ENCODE measurements at places on chromosomes 1 and 21. TPM values are rescaled to one million over a fixed set of nuclear protein-coding genes. Genes with fewer than 3 reads are reported as not detected.
A peak's percentile ranks its signal among the peaks of the same experiment; 100 is the strongest.

- no peaks in the 10 kb centered on the region for H3K36me3 ChIP-seq
- no peak for DNase-seq
- peaks cover 21% of the 10 kb centered on the region for H3K4me1 ChIP-seq
- H3K27ac ChIP-seq: peak overlapping the region; percentile 48
Measured at GRCh38 chr1:154748405-154748775, 121.7 kb downstream of the KCNN3 start.

DNA sequence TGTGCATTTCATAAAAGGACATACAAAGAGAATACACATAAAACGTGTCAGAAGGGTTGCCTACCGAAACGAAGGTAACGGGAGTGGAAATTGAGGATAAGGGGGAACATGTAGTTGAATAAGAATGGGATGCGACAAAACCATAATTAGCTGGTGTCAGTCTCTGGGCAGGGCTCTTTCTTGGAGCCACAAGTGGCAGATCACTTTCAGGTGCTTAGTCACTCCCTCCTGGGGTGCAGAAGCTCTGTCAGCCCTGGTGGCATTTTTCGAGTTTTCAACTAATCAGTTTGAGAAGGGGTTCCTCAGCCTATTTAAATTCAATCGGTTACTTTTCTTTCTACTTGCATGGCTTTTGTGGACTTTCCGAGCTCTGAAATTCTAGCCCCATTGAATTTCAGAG is 133.9 kb upstream of the IGSF21 start:
- no peak overlapping the region for H3K27ac ChIP-seq
- no peak overlapping the region for H3K4me3 ChIP-seq
- DNase-seq: no peak

GRCh38 chr1:241918879-241919278 is 38.7 kb upstream of the BECN2 start:
- no peaks in the 10 kb centered on the region for H3K27me3 ChIP-seq
- H3K4me3 ChIP-seq: peak overlapping the region; percentile 17
- no peak overlapping the region for H3K27ac ChIP-seq
- peaks cover 15% of the 10 kb centered on the region for H3K4me1 ChIP-seq
- DNase-seq: no peak
- no peaks in the 10 kb centered on the region for H3K36me3 ChIP-seq

DNA sequence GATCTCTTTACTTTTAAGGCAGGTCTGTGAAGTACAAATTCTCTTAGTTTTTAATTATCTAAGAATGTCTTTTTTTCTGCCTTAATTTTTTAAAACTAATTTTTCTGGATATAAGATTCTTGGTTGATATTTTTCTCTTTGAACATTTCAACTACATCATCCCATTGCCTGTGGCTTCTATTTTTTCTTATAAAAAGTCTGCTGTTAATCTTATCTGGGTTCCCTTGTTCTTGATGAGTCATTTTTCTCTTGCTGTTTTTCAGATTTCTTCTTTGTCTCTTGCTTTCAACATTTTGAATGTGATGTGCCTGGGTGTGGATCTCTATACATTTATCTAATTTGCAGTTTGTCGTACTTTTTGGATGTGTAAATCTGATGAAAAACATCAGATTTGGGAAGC is 525.2 kb upstream of the PBX1 start:
- no peaks in the 10 kb centered on the region for H3K4me1 ChIP-seq
- peaks cover 6% of the 10 kb centered on the region for H3K36me3 ChIP-seq
- no peak for DNase-seq
- H3K27me3 ChIP-seq: no peaks in the 10 kb centered on the region
- H3K27ac ChIP-seq: no peak overlapping the region

The TMPRSS3 gene
- 0.19 TPM for total RNA-seq

The SLAMF8 gene
- total RNA-seq: 2.1 TPM

The CD53 gene
- total RNA-seq: 897 TPM

The TMEM125 gene
- not detected for total RNA-seq

The NPHS2 gene
- total RNA-seq: not detected

All from natural killer cell treated with Interleukin-12 subunit alpha and Interleukin-12 subunit beta and Interleukin-15 and Interleukin-18, amount 100 ng/mL, for 72 hours (primary cell).